WERI-Rb-1 (cell line): ENCODE measurements at places on chromosomes 6 and 20.

DNA sequence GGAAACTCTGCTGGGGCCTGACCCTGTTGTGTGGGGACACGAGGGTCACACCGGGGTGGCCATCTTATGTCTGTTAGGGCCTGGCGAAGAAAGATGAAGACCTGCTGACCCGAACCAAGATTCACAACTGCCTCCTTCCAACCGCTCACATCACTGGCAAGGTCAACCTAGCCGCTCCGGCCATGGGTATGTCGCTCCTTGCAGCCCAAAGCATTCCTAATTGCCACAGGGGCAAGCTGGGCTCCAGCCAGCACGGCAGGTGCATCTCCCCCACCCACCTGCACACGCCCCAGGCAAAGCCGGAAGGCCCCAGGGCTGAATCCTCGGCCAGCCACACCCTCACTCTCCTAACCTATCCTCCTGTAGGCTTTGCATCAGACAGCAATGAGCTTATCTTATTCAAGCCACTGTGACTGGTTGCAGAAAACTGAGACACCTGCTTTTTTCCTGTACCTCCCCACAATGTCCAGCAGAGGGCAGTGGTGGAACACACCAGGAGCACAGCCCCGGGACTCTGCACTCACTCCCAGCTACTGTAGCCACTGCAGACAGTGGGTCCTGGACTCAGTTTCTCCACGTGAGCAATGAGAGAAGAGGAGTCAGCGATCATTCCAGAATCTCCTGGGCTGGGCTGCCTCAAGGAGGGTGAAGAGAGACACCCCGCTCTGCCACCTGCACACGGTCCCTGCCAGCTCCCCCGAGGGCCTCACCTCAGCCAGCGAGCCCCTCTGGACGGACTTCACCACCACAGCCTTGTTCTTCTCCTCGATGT lies 170.2 kb downstream of the PREX1 start:
- DNase-seq, result peak; percentile 60

GRCh38 chr6:105151644-105152043 lies 28.2 kb downstream of the POPDC3 start:
- DNase-seq, result no peak

DNA sequence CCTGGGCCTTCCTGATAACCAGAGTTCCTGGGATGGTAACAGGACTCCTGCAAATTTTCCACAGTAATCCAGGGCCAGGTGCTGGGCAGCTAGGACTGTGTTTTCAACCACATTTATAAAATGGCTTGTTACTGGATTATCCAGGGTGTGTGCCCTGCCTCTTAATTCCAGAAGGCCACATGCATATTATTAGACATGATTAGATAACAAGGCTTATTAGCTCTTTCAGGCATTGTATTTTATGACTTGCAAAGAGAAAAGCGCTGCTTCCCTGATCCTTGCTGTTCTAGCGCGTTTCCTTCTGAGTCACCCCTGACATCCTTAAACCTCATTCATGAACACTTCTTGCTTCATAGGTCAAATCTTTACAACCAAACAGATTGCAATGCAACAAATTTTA lies 208.6 kb downstream of the UST start:
- DNase-seq, result no peak

GRCh38 chr6:106829451-106829850 lies 145.1 kb downstream of the CD24 start:
- no peak for DNase-seq

DNA sequence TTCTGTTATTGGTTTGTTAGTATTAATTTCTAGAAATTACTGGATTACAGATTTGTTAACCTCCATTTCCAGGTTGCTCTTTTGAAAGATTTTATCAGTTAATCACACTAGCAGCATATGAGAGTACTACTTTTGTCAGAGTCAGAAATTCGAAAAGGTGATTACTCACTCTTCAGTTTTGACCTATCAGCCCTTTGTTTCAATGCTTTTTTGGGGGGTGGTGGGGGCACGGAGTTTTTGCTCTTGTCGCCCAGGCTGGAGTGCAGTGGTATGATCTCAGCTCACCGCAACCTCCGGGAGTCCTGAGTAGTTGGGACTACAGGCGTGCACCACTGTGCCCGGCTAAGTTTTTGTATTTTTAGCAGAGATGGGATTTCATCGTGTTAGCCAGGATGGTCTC lies 149.2 kb downstream of the JARID2 start:
- no peak for DNase-seq

GRCh38 chr6:116011520-116011919 lies 49.2 kb downstream of the FRK start:
- no peak for DNase-seq
